ENCODE measurements at places on chromosomes 13 and 19.

GRCh38 chr19:35000338-35000646 is 169 bp downstream of the GRAMD1A start:
- no peak for DNase-seq

GRCh38 chr13:49610176-49610575 is 18.1 kb upstream of the ARL11 start:
- DNase-seq = no peak

- no peak for DNase-seq
These were observed 437.7 kb downstream of the TSHZ3 start for GRCh38 chr19:30911491-30911890.

DNA sequence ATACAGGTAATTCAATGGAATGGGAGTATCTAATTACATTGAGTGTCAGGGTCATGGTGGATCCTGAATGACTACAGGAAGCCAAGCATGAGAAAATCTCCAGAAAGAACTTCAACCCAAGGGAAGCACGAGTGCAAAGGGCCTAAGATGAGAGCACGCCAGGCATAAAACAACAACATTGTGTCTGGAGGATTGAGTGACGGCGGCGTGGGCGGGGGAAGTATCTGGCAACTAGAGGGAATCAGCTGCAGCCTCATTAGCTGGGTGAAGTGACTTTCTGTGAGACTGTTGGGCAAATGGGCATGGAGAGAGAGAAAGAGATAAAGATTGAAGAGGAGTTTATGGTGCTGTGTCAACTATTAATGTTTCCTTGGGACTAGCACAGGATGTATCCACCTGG is 194.3 kb downstream of the GPC6 start:
- DNase-seq = no peak

DNA sequence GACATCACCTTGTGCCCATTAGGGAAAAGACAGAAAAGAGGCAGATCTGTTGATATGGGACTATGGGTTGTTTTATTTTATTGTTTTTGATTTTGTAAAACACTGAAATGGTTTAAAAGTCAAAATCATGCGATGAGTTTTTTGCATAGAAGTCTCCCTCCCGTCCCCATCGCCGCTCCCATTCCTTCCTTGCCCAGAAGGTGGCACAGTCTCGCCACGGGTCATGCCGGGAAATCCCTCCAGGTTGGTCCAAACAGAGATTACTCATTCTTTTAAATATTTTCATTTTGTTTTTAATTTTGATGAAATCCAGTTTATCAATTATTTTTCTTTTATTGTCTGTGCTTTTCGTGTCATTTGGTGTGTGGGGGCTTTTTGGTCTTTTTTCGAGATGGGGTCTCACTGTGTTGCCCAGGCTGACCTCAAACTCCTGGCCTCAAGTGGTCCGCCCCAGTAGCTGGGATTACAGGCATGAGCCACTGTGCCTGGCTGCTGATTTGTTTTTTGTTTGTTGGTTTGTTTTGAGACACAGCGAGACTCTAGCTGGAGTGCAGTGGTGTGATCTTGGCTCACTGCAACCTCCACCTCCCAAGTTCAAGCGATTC is 9.2 kb downstream of the PGPEP1 start:
- DNase-seq = peak; percentile 23

DNA sequence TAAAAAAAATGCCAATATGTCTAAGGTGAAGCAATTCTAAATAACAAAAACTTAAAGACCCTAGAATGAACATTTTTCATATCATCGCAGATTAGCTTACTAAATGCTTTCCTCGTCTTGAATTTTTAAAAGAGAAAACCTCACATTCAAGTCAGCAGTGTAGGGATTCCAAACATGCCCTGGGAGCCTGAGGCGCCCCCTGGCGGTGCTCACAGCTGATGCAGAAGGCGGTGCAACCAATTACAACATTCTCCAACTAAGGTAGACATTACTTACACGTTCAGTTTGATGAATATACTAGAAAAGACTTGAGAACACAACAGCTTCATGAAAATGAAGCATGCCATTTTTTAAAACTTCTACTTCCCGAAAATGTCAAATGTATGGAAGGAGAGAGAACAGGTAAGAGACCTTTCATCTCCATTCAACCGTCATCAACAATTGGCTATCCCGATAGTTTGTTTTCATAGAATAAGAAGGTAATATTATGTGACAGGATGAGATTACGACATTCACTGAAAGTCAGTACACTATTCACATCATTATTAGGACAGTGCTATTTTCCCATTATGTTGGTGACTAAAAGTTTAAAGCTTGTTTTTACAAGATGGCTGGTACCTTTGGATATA is 304.4 kb downstream of the DCLK1 start:
- no peak for DNase-seq

DNA sequence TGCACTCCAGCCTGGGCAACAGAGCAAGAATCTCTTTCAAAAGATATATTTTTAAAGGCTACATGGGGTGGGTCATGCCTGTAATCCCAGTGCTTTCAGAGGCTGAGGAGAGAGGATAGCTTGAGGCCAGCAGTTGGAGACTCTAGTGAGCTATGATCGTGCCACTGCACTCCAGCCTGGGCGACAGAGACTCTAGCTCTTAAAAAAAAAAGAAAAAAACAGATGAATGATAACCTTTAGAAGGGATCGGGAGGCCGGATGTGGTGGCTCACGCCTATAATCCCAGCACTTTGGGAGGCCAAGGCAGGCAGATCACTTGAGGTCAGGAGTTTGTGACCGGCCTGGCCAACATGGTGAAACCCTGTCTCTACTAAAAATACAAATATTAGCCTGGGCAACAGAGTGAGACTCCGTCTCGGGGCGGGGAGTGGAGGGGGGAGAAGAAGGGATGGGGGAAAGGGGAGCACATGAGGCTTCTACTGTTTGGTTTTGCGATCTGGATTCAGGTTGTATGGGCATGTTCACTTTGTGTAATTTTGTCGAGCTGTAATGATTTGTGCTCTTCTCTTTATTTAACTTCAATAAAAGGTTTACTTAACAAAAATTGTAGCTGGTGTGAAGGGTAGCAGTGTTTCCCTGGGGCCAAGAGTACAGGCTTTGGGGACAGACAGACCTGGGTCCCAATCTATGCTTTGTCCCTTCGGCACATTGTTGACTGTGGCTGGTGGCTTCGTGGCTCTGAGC is 1.1 kb upstream of the PSMC4 start:
- DNase-seq = peak; percentile 31

DNA sequence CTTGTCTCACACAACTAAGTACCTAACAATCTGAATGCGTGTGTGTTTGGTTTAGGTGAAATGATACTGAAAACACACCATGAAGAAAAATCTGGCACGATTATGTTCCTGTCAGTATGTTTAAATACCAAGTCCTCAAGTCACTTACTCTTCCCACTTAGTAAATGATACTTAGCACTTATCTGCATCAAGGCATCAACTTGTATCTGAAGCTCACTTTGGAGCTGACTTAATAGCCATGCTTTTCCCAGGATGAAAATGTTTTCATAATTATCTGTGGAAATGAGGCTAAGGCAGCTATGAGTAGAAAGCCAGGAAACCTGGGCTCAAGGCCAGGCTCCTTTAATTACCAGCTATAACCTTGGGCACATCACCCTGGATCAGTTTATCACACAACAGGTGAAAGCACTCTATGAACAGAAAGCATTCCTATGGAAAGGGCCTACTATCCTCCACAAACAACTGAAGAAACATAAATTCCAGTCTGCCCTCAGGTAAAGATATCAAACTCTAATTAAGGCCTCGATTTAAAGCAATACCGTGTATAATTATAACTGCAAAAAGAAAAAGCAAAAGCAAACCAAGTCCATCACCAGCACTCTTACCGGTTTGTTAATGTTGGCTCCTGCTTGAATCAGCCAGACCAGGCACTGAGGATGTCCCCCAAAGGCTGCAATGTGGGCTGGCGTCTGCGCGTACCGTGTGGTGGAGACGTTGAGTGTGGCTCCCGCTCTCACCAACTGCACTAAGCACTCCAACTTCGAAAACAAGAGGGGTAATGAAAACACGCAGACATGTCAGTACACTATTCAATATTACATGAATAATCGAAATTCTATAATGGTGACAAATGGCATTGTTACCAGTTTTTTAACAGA is 4.6 kb downstream of the ANKRD10 start:
- DNase-seq = no peak

GRCh38 chr19:50735869-50736268 is 12.7 kb downstream of the CLEC11A start:
- no peak for DNase-seq

GRCh38 chr19:50489461-50490011 is 12.9 kb upstream of the GARIN5A start:
- no peak for DNase-seq

GRCh38 chr19:58538257-58539168 is 5.4 kb upstream of the TRIM28 start:
- peak; percentile 22 for DNase-seq

DNA sequence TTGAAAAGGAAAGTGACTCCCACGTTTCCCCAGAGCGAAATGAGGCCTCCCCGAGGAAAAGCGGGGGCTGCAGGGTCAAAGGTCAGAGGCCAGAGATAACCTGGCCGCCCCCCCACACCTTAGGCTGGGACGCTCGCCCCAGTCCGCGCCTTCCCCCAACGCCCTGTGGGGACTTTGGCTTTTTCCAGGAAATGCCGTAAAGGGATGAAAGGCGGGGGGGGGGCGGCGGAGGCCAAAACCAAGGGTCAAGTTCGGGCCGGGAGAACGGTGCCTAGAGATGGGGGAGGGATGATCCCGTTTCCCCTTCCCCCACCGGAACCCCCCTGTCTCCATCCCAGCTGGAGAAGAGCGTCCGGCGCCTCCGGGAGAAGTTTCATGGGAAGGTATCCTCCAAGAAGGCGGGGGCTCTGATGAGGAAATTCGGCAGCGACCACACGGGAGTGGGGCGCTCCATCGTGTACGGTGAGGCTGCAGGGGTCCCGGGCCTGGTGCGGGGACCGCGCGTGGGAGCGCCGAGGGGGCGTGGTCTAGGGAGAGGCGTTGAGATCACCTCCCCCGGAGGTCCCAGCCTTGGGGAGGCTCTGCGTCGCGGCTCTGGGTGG is 575 bp downstream of the SHFL start:
- DNase-seq = peak; percentile 65

- DNase-seq = no peak
These were observed 216.3 kb downstream of the RGCC start for GRCh38 chr13:41673640-41674039.

DNA sequence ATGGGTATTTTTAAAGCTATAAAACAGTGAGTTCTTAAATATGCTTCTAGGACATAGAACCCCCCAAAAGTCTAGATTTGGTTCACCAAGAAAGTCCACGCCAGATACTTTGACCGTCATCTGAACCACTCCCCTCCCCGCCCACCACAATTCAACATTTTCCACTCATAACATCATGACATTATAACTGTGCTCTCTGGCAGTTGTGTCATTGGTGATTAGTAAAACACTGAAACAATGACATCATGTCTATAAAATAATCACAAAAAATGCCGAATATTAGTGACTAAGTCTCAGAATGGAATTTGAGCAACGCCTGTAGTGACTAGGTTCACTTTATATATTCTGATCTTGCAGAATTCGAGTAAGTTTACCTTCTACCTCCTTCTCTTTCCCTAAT is 732.3 kb downstream of the FGF9 start:
- no peak for DNase-seq

GRCh38 chr13:37009692-37010091 is 9.1 kb downstream of the EXOSC8 start:
- DNase-seq = no peak

DNA sequence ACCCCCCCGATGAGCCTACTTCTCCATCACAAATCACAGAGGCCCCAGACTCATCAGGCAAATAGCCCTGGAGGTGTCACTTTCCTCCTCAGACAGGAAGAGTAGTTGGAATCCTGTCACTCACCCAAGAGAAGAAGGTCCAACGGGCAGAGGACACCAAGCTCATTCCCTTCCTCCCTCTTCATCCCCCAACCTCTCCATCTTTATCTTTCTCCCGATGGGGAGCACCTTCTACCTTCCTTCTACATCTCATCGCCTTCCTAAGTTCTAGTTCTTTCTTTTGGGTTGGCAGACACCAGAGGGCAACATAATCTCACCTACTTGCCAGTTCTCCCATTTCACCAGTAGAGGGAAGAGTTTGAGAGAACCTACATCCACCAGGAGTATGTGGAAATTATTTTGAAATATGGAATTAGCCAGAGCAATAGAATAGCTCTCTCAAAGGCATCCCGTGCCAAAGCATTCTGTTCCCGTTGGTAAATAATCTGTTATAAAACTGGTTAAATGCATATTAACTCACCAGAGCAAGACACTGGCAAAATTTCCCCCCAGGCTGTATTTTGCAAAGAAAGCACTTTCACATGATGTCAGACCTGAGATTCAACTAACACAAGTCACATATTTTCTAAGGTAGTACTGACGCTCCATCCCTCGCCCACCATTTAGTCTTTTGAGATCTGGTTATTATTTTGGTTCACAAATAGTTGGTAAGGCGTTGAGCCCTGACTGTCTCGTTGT is 55.0 kb downstream of the ZIC5 start:
- peak; percentile 66 for DNase-seq

- DNase-seq = no peak
These were observed 7.8 kb downstream of the GRIN2D start for GRCh38 chr19:48401287-48401686.

DNA sequence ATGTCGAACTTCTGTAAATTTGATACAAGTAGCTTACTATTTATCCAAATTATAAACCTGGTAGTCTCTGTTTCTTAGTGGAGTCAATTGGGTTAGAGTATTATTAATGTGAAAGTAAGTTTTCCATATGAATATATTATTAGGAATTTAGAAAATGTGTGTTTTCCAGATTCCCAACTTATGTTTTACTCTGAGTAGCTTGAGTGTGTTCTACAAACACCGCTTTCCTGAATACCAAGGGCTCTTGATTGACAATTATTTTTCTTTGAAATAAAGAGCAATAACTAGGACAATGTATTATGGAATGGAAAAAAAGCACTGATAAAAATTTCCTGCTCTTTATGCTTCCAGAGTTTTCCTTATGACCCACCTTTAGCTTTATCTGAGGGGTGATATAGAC is 233.6 kb downstream of the POSTN start:
- no peak for DNase-seq

DNA sequence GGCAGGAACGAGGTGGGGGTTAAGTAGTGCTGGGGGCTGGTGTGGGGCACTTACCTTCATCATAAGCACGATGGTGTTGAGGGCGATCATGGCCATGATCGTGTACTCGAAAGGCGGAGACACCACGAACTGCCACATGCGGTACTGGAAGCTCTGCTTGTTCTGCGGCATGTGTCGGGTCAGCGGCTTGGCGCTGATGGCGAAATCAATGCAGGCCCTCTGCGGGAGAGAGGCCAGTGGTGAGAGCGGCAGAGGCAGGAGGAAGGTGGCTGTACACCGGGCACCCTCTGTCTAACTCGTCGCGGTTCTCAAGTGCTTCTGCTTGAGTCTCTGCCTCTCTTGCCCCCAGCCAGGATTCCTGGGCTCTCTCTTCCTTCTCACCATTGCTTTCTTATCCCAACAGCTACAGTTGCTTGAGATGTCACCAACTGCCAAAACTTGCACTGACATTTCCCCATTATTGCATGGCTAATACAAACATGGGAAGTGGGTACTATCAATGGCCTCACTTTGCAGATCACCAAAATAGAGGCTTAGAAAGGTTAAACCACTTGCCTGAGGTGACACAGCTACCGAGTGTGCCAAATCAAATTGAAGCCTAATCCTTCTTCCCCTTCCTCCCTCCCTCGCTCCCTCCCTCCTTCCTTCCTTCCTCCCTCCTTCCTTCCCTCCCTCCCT is 105.0 kb downstream of the IER2 start:
- DNase-seq = no peak

GRCh38 chr13:30145709-30146367 is 161.5 kb downstream of the KATNAL1 start:
- DNase-seq = no peak
